ENCODE measurements at places on chromosomes 4 and X.
A peak's percentile ranks its signal among the peaks of the same experiment; 100 is the strongest.

- no peak for DNase-seq
Measured at GRCh38 chrX:140508958-140509357, 4.1 kb upstream of the SOX3 start.

DNA sequence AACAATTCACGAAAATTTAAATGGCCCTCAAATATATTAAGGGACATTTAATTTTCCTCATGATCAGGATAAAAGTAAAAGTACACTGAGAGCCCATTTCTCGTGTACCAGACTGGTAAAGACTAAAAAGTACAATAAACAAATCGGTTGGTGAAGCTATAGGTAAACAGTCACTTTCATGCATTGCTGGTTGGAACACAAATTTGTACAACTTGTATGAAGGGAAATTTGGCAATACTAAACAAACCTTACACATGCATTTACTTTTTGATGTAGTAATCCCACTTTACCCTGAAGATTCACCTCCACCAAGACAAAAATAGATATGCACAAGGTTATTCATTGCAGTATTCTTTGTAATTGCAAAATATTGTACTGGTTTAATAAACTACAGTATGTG lies 31.4 kb upstream of the MBNL3 start:
- no peak for DNase-seq

DNA sequence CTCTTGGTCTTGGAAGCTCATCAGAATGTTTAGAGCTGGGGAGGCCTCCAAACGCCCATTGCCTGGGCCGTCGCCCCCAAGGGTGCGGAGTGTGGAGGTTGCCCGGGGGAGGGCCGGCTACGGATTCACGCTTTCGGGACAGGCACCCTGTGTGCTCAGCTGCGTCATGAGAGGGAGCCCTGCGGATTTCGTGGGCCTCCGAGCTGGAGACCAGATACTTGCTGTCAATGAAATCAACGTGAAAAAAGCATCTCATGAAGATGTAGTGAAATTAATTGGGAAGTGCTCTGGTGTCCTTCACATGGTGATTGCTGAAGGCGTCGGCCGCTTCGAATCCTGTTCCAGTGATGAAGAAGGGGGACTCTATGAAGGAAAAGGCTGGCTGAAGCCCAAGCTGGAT lies 23.3 kb downstream of the RGS12 start:
- no peak for DNase-seq

DNA sequence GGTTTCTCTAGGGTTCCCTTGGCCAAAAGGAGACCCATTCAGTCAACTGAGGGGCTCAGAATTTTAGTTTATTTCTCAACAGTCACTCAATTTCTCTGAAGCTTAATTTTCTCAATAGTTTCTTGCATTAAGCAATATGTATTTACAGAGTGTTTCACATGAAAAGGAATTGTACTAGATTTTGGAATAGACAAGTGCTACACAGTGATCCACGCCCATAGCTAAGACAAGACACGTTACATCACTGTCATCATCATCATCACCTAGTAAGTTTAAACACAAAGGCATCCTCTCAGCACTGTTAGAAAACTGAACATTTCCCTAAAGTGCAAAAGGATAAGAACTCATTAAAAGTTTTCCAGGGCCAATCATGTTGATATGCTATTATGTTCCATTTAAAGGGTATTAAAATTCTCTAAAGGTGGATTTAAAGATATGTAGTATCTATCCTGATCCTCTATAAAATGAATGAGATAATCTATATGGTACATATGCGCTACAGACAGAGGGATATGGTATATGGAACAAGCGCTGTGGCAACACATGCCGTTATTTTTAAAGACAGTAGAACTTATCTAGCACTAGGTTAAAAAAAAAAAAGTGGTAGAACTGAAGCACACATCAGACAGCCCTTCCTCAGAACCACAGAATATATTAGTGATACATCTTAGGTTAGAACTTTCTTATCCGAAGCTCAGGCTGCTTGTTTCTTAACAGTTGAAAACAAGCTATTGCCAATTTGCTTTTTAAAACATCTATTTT lies 12.1 kb downstream of the PPA2 start:
- DNase-seq, result no peak

GRCh38 chr4:101315786-101316185 lies 31.5 kb downstream of the PPP3CA start:
- DNase-seq, result no peak

- DNase-seq, result peak; percentile 24
Measured at GRCh38 chrX:132491191-132491590, 2.4 kb upstream of the MBNL3 start.

DNA sequence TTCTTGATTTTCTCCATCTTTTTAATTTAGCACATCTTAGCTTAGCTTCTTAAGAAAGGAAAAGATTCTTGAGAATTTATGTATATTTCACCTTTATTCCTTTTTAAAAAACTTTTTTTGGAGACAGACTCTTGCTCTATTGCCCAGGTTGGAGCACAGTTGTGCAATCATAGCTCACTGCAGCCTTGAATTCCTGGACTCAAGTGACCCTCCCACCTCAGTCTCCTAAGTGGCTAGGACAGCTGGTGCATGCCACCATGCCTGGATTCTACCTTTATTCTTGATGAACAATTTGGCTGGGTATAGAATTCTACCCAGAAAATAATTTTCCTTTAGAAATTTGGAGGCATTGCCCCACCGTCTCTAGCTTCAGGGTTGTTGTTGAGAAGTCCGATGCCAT lies 19.5 kb upstream of the SH3D19 start:
- no peak for DNase-seq

DNA sequence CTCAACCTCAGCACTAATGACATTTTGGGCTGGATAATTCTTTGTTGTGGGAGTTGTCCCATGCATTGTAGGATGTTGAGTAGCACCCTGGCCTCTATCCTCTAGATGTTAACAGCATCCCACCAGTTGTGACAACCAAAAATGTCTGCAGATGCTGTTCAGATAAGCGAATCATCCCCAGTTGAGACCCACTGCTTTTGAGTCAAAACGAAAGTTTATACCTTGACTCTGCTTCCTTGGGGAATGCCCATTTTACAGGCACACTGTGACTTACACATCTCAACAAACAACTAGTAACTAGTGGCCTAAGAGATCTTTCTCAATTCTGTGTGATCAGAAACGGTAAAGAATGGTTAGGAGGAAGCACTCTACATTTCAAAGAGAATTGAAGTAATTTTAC lies 37.0 kb downstream of the SEPSECS start:
- no peak for DNase-seq

- no peak for DNase-seq
Measured at GRCh38 chr4:118765399-118765798, 70.5 kb downstream of the SEC24D start.

DNA sequence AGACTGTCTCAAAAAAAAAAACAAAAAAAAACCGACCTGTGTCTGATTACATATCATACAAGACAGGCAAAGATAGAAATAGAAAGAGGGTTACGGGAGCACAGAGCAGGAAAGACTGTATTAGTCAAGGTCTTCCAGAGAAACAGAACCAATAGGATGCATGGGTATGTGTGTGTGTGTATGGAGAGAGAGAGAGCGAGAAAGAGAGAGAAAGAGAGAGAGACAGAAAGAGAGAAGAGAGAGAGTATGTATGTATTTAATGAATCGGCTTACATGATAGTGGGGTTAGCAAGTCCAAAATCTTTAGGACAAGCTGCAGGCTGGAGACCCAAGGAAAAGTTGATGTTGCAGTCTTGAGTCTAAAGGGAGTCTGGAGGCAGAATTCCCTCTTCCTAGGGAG lies 7.5 kb upstream of the DDX3X start:
- no peak for DNase-seq

DNA sequence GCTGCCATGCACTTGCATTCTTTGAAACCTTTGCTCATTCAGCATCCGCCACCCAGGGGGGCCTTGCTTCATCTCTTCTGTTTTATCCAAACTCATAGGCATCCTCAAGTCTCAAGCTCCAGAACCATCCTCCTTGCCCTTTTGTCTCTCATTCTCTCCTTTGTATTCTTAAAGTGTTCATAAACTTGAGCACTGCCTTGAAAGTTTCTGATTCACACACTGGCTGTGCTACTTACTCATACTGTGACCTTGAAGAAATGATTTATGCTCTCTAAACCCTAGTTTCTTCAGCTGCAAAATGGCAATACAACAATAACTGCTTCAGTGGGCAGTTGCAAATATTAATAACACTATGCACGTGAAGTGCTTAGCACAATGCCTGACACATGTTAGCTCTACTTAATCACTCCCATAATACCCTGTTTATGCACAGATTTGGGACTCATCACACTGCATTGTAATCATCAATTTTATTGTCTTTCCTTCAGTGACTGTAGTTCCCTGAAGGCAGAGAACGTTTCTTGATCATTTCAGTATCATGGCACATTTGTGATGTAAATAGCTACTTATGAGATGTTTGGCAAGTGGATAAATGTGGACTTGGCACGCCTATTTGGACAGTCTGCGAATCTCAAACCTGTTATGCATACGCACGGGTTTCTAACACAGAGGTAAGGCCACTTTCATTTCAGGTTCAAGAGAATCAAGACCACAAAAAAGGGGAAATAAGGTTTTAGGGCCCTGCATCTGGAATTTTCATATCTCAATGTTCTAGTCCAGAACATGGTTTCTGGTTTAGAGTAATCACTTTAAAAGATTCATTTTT lies 291.0 kb downstream of the LDB2 start:
- no peak for DNase-seq

DNA sequence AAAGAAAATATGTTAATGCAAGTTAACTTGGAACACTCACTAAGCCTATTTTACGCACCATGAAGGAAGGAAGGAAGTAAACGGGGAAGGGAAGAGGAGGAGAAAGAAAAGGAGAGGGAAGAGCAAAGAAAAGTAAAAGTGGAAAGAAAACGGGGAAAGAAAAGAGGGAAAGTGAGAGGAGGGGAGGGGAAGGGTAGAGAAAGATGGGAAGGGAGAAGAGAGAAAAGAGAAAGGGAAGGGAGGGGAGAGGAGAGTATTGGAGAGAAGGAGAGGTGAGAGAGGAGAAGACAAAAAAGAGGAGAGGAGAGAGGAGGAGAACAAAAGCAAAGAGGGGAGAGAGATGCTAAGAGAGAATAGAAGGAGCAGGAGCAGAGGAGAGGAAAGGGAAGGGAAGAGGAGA lies 224.1 kb downstream of the SLITRK2 start:
- no peak for DNase-seq

DNA sequence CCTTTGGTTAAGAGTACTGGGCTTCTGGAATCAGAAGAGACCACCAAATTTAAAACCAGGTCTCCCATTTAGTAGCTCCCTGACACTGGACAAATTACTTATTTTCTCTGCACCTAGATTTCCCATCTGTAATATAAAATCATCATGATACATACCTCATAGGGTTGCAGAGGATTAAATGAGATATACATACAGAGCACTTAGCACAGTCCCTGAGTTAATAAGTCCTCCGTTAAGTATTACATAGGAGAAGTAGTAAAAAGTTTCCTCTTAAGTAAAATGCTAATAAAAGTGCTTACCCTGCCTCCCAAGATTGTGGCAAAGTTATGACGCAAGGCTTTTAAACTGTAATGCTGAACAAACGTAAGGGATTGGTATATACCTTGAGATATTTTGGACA lies 539 bp upstream of the CHIC1 start:
- DNase-seq, result no peak

GRCh38 chrX:72573158-72573511 lies 492 bp upstream of the HDAC8 start:
- DNase-seq, result no peak

Measured in putamen (tissue), 1 donor.